Cardiac septum (tissue), 1 donor: ENCODE measurements at places on chromosomes 11 and 22. TPM values are rescaled to one million over a fixed set of nuclear protein-coding genes. Genes with fewer than 3 reads are reported as not detected.

GRCh38 chr11:34744511-34744910 lies 123.6 kb downstream of the EHF start:
- no peak for DNase-seq

GRCh38 chr22:40397396-40397795 lies 27.0 kb downstream of the SGSM3 start:
- no peak for DNase-seq

GRCh38 chr11:102936864-102937509 lies 18.5 kb downstream of the MMP13 start:
- DNase-seq: no peak

Gene OR5F1
- total RNA-seq: not detected

- no peak for DNase-seq
These were observed 39.7 kb upstream of the MICAL2 start for GRCh38 chr11:12070446-12071267.

DNA sequence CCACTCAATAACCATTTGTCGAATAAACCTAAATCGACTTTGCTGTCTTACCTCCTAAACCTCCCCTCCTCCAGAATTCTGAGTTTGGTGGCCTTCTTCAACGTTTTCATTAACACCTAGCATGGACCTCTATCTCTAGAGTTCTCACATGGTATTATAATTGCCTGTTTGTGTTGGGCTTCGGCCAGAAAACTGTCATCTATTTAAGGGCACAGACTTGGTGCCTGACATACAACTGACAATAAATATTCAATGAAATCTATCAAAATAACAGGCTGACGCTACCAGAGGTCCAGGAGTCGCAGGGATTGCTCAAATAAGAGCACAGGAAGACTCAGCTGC lies 687 bp downstream of the ALKBH8 start:
- no peak for DNase-seq

DNA sequence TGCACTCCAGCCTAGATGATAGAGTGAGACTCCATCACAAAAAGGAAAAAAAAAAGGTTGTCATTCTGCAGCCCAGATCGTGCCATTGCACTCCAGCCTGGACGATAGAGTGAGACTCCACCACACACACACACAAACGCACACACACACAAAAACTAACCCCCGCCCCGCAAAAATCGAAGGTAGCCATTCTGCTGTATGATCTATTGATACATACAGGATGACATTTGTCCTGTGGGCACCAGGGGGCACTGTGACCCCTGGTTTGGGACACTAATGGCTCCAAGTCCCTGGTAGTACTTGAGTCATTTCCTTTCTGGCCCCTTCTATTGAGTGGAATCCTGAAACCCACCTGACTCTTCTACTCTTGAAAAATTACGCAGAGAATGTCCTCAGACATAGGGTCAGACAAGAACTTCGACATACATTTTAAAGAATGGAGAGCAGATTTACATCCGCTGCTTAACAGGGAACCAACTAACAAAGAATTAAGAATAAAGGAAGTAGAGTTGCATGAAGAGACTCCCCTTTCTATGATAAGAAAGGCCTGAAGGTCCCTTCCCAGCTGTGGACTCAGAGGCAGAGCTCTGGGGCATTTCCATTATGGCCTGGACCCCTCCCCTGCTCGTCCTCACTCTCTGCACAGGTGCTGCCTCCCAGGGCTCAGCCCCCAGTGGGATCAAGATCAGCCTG lies 35.0 kb upstream of the PRAME start:
- DNase-seq: no peak

DNA sequence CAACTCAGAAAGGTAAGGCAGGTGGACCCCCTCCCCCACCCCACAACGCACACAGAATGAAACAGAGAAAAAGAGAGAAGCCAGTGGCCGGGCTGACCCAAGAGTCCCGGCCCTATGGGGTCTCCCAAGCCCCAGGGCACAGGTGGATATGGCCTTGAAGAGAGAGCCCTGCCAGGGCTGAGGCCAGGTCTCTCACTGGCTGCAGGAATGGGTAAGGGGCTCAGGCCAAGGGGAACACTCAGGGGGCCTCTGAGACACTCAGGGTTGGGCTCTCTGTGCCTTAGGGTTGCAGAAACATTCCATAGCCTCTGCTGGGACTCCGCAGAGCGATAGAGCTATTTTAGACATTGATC lies 98.0 kb downstream of the PDE2A start:
- peak; percentile 14 for DNase-seq

Gene SPDYC
- total RNA-seq: not detected

Gene NNMT
- 72.9 TPM for total RNA-seq

GRCh38 chr11:114773541-114774338 lies 95.4 kb downstream of the NXPE2 start:
- no peak for DNase-seq

Gene APLNR
- 16.6 TPM for total RNA-seq

- DNase-seq: peak; percentile 85
These were observed 40.3 kb downstream of the ARHGAP42 start for GRCh38 chr11:100727410-100727809.

Gene TESMIN
- total RNA-seq: 0.46 TPM

Gene MB
- total RNA-seq: 7,641 TPM

DNA sequence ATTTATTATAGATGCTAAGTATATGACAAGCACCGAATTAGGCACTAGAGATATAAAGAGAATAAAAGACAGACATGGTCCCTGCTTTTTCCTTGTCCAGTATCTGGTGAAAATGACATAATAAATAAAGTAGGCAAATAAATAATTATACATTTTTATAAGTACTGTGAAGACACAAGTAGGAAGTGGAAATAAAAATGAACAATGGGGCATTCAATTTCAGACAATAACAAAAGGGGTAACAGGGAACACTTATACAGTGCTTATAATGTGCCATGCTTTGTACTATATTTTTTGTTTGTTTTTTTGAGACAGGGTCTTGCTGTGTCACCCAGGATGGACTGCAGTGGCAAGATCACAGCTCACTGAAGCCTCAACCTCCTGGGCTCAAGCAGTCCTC lies 4.3 kb downstream of the KBTBD3 start:
- no peak for DNase-seq
